Activated CD4-positive, alpha-beta T cell treated with anti-CD3 and anti-CD28 coated beads, Interleukin-2, amount 10 ng/mL, durations not matched to agents 24 days and 14 days (primary cell): ENCODE measurements at places on chromosomes 7 and 10. TPM values are rescaled to one million over a fixed set of nuclear protein-coding genes. Genes with fewer than 3 reads are reported as not detected.

DNA sequence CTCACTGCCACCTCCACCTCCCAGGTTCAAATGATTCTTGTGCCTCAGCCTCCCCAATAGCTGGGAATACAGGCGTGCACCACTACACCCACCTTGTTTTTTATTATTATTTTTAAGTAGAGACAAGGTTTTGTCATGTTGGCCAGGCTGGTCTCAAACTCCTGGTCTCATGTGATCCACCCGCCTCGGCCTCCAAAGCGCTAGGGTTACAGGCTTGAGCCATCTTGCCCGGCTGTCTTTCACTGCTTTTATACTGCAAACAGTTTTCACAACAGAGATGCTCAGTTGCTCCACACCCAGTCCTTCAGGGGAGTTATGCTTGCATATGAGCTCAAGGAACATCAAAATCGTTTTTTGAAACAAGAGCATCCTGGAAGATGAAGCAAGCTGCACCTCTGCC lies 1.3 kb upstream of the PRR15 start:
- no peak overlapping the region for H3K4me3 ChIP-seq
- peaks cover 69% of the 10 kb centered on the region for H3K27me3 ChIP-seq
- DNase-seq = no peak
- H3K36me3 ChIP-seq = peaks cover 4% of the 10 kb centered on the region

The RNF32 gene
- total RNA-seq = 2.3 and 2.4 TPM in 2 replicates

The KIAA1217 gene
- total RNA-seq = 1.7 and 2.0 TPM in 2 replicates

GRCh38 chr7:138980563-138981291 lies 462 bp downstream of the KIAA1549 start:
- DNase-seq = peak; percentile 63
- no peaks in the 10 kb centered on the region for H3K36me3 ChIP-seq
- peak overlapping the region; percentile 46 for H3K27ac ChIP-seq
- peak overlapping the region; percentile 85 for H3K4me3 ChIP-seq
- H3K4me1 ChIP-seq = peaks cover 11% of the 10 kb centered on the region
- peaks cover 55% of the 10 kb centered on the region for H3K27me3 ChIP-seq

DNA sequence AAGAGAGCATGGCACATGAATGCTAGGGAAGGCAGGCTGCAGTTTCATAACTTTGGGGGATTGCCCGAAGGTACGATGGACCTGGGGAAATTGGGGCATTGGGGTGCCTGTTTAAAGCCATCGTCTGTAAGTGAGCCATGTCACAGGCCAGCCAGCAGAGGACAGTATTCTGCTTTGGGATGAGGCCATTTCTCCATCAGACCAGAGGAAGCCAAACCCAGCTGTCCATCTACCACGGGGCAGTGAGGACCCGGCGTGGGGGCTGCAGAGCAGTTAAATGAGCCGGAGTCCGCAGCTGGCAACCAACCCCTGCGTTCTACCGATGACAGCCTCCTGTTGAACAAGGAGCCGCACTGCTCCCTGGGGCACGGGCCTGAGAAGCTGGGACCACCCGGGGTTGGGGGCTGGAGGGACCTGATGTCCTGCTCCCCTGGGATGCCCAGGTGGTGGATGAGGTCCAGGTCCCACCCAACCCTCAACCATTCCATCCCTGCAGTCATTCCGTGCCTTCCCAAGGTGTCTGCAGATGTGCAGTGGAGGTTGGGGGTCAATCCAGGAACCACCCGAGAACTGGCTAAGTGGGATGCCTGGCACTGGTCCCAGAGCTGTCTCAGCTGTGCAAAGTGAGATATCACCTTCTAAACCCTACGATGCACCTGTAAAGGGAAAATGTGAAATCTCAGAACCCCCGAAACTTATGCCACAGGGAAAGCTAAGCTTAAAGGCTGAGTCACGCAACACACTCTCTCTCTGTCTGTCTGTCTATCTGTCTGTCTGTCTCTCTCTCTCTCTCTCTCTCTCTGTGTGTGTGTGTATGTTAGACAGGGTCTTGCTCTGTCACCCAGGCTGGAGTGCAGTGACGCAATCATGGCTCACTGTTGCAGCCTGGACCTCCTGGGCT lies 12.1 kb upstream of the RHBDD2 start:
- no peaks in the 10 kb centered on the region for H3K36me3 ChIP-seq
- no peak overlapping the region for H3K27ac ChIP-seq
- H3K4me1 ChIP-seq = peaks cover 23% of the 10 kb centered on the region
- no peak overlapping the region for H3K4me3 ChIP-seq

The ETV1 gene
- total RNA-seq = not detected in 2 replicates

The SFXN3 gene
- 36.0 and 37.3 TPM in 2 replicates for total RNA-seq

GRCh38 chr7:34044306-34044643 lies 138.9 kb downstream of the BMPER start:
- H3K4me1 ChIP-seq = no peaks in the 10 kb centered on the region
- no peaks in the 10 kb centered on the region for H3K36me3 ChIP-seq

DNA sequence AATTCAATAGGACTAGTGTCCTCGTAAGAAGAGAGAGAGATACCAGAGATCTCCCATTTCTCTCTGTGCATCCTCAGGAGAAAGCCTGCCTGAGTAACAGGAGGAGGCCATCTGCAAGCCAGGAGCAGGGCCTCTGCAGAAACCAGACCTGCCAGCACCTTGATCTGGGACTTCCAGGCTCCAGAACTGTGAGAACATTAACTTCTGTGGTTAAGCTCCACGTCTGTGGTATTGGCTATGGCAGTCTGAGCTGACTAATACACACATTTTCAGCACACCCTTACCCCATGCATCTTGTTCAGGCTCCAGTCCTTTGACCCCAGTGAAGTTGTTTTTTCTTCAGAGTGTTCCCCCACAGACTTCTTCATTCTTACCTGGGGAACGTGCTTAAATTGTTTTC lies 3.1 kb upstream of the CRTAC1 start:
- DNase-seq = no peak
- H3K36me3 ChIP-seq = no peaks in the 10 kb centered on the region
- H3K27ac ChIP-seq = no peak overlapping the region
- H3K4me3 ChIP-seq = no peak overlapping the region
- no peaks in the 10 kb centered on the region for H3K4me1 ChIP-seq

DNA sequence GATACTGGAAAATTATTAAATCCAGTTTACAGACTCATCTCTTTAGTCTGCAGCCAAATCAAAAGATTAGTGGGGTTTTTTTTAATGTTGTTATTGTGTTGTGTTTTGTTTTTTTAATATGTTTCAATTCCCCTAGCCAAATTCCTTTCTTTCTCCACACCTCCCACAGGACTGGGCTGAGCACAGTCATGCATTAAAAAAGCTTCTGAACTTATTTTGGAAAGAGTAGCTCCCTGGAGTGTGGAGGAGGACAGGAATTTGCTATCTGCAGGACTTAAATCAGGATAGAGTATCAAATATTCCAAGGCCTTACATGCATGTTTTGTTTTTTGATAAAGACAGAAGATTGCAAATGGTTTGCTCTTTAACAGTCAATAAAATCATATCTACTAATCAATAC lies 90.7 kb downstream of the GNAI1 start:
- no peaks in the 10 kb centered on the region for H3K4me1 ChIP-seq
- no peak overlapping the region for H3K27ac ChIP-seq
- peaks cover 8% of the 10 kb centered on the region for H3K27me3 ChIP-seq
- H3K4me3 ChIP-seq = no peak overlapping the region
- no peaks in the 10 kb centered on the region for H3K36me3 ChIP-seq

The HOXA3 gene
- total RNA-seq = not detected in 2 replicates
